ENCODE measurements at places on chromosomes 11 and 22. TPM values are rescaled to one million over a fixed set of nuclear protein-coding genes. Genes with fewer than 3 reads are reported as not detected.

GRCh38 chr11:97460091-97460490, 1070.3 kb downstream of the JRKL start:
- H3K4me1 ChIP-seq: no peaks in the 10 kb centered on the region
- no peaks in the 10 kb centered on the region for H3K36me3 ChIP-seq
- no peaks in the 10 kb centered on the region for H3K27me3 ChIP-seq
- no peak overlapping the region for H3K27ac ChIP-seq
- no peak for DNase-seq

- H3K36me3 ChIP-seq: no peaks in the 10 kb centered on the region
- no peaks in the 10 kb centered on the region for H3K4me1 ChIP-seq
- no peak overlapping the region for H3K27ac ChIP-seq
- H3K27me3 ChIP-seq: peaks cover 8% of the 10 kb centered on the region
Measured at GRCh38 chr11:79274636-79275331, 166.0 kb downstream of the TENM4 start.

- H3K4me1 ChIP-seq: no peaks in the 10 kb centered on the region
- H3K36me3 ChIP-seq: no peaks in the 10 kb centered on the region
- H3K4me3 ChIP-seq: no peak overlapping the region
- H3K27ac ChIP-seq: no peak overlapping the region
- no peaks in the 10 kb centered on the region for H3K27me3 ChIP-seq
Measured at GRCh38 chr22:19003508-19003907, 67.4 kb upstream of the PRODH start.

DNA sequence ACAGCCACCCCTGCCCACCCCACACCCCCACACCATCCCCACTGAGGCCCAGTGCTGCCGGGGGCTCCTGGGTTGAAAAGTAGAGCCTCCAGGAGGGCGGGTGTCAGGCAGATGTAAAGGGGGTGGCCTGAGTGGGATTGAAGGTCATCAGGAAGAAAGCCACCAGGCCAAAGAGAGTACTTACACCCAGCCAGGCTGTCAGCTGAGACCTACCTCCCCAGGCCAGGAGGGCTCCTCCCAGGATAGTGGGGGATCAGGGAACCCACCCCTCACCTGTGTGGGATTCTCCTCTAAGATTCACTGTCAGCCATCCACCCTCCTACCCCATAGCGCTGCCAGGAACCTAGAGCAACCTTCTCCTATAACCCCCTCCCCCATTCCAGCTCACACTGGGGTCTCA, 17.2 kb upstream of the FCHSD2 start:
- H3K27ac ChIP-seq: no peak overlapping the region
- H3K27me3 ChIP-seq: no peaks in the 10 kb centered on the region
- no peaks in the 10 kb centered on the region for H3K4me1 ChIP-seq
- H3K4me3 ChIP-seq: no peak overlapping the region
- no peak for DNase-seq

DNA sequence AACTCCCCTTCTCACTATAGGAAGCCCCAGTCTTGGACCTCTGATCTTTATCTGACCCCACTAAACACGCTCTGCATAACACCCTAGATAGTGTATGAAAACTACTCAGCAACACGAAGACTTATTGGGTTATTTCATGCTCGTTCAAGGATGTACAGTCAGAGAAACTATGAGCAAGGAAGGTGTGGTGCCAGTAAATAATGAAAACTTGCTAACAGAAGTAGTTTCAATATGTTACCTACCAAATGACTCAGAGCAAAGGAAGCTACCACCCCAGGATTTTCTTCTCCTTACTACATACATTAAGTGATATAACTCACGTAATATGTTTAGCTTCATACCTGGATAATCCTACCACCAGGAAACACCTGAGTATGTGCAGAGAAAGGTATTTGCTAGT, 25.9 kb upstream of the LYVE1 start:
- no peaks in the 10 kb centered on the region for H3K27me3 ChIP-seq
- peaks cover 23% of the 10 kb centered on the region for H3K4me1 ChIP-seq
- H3K4me3 ChIP-seq: no peak overlapping the region
- DNase-seq: peak; percentile 25

GRCh38 chr11:79013509-79013908, 427.3 kb downstream of the TENM4 start:
- H3K27ac ChIP-seq: no peak overlapping the region
- H3K4me1 ChIP-seq: no peaks in the 10 kb centered on the region
- H3K4me3 ChIP-seq: no peak overlapping the region
- H3K27me3 ChIP-seq: peaks cover 80% of the 10 kb centered on the region
- DNase-seq: no peak

Gene FLRT1
- 0.10 TPM for total RNA-seq

Gene E2F8
- total RNA-seq: 19.7 TPM

GRCh38 chr11:35436581-35437250, 17.4 kb upstream of the SLC1A2 start:
- peaks cover 92% of the 10 kb centered on the region for H3K27me3 ChIP-seq
- H3K4me3 ChIP-seq: no peak overlapping the region
- no peak for DNase-seq
- H3K27ac ChIP-seq: no peak overlapping the region
- no peaks in the 10 kb centered on the region for H3K36me3 ChIP-seq
- H3K4me1 ChIP-seq: no peaks in the 10 kb centered on the region

Gene TMEM86A
- total RNA-seq: 11.9 TPM

Gene CYB5R2
- total RNA-seq: 23.0 TPM

Gene P2RX6
- total RNA-seq: 0.42 TPM

All from Calu3 (cell line).